ENCODE measurements at places on chromosomes 11 and 22.

- DNase-seq, result no peak
These were observed 26.2 kb downstream of the SBF2 start for GRCh38 chr11:10267821-10268220.

- DNase-seq, result no peak
These were observed at the start of gene GAL for GRCh38 chr11:68684385-68685356. Gene GAL, plus strand, starts transcription at chr11:68684544. Its CDS starts 380 bp downstream, at chr11:68684924.

DNA sequence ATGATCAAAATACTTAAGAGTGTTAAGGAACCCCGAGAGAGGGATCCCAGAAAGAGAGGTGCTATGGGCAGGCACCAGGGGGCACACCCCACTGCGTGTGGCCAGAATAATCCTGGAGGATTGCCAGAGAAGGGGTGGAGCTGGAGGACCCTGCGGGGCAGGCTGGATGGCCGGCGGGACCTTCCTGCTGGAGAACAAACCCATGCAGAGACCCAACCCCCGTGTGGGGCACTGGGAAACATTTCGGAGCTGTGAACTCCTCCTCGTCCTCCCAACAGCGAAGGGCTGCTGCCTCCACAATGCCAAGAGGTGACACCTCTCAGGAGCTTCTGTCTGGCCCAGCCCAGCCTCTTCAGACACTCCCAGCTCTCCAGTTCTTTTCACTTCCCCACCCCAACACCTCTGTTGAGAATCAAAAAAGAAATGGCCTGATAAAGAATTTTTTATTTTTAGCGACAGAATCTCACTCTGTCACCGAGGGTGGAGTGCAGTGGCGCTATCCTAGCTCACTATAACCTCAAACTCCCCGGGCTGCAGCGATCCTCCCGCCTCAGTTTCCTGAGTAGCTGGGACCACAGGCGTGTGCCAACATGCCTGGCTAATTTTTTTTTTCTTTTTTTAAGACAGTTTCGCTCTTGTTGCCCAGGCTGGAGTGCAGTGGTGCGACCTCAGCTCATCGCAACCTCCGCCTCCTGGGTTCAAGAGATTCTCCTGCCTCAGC is 25.6 kb downstream of the RHOD start:
- no peak for DNase-seq

DNA sequence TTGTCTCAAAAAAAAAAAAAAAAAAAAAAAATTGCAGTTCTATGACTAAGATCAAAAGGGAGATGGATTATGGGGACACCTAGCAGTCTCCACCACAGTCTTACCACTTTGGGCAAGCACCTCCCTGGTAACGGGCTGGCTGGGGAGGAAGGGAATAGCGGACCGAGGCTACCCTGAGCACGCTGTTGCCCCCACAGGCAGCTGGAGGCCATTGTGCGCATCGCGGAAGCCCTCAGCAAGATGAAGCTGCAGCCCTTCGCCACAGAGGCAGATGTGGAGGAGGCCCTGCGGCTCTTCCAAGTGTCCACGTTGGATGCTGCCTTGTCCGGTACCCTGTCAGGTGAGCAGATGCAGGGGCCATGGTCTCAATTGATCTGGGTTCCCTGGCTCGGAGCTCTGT is 21.2 kb downstream of the MCM5 start:
- no peak for DNase-seq

GRCh38 chr11:128733440-128734102 is 39.7 kb downstream of the FLI1 start:
- no peak for DNase-seq

- DNase-seq, result no peak
These were observed 60.3 kb downstream of the IRAG1 start for GRCh38 chr11:10633261-10633660.

DNA sequence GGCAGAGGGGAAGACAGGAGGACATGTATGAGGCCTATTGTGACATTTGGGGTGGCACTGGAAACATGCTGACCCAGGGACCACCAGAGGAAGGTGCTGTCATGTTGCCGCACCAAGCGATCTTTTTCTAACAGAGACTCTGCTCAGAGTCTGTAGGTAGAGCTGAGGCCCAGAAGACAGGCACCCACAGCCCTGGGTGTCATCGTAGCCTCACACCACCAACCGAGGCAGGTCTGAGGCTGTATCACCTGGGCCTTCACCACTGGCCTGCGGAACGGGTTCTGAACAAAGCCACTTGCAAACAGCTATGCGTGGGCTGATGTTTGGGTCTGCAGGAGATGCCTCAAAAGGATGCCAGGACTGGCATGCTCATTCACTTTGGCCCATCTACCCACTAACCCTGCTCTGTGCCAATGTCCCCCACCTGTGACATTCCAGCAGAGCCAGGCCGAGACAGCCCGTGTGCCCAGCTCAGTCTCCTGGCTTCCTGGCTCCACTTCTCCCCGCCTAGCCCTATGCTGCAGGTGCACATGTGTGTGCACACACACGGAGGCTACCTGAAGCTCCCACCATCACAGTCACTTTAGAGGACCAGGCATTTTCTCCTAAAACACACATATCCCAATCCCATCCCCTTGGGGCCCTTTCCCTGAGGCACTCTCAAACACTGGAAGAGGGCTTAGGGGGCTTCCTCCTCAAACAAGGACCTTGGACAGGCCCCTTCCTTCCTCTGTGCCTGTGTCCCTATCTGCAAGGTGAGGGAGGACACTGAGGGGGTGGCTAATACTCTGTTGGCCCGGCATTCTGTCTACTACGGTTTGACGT is 3.6 kb downstream of the TRIM29 start:
- DNase-seq, result peak; percentile 8

DNA sequence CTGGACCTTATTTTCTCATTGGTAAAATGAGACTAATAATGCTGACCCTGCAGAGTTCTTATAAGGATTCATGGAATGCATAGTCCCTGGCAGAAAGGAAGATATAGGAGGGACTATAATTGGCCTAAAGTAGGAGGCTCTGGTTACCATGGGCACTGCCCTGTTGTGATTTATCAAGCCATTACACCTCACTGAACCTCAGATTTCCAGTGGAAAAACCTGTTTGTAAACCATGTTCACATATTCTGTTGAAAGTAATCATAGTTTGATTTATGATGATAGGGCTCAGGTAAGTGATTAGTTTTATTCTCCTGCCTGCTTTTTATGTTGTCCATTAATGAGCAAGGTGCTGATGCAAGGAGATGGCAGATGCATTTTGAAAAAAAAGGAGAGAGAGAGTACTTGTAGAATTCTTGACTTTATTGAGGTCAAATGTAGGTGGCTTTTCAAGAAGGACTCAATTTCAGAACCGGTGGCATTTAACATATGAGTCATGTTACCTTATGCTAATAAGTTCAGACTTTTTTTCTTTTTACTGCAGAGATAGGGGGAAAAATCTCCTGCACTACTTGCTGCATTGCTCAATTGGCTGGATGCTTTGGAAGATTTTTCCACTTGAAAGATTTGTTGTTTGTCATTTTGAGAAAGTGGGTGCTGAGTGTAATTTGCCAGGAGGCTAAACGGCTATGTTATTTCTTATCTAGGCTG is 14.6 kb downstream of the NF2 start:
- DNase-seq, result no peak

DNA sequence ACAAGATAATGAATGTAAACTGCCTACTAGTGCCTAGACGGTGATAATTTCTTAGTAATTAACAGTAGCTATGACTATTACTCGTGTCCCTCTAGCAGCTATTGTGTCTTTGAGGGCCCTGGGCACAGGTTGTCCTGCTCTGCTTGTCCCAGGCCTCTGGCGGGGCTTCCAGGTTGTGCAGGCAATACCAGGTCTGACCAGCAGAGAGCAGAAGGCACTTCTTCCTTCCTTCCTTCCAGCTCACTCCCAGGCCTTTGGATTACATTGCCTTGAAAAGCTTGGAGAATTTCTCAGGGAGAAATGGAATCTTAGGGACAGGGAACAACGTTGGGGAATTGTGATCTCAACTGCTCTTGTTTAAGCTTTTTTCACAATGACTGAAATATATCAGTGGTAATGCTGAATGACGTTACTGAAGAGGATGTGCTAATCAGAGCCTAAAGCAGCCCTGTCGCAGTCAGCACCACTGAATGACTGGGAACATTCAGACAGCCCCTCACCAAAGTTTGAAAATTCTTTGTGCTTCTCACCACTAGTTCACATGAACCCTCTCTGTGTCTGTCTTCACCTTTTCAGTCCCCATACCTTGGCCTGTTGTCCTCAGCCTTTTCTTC is 8.4 kb upstream of the CCKBR start:
- peak; percentile 47 for DNase-seq
